Stimulated activated CD4-positive, alpha-beta T cell treated with anti-CD3 and anti-CD28 coated beads, Interleukin-15, amount 100 ng/mL, for 1 hour (primary cell): ENCODE measurements at places on chromosomes 2 and 18.

GRCh38 chr18:6294148-6294784, 120.4 kb downstream of the L3MBTL4 start:
- no peak for DNase-seq

DNA sequence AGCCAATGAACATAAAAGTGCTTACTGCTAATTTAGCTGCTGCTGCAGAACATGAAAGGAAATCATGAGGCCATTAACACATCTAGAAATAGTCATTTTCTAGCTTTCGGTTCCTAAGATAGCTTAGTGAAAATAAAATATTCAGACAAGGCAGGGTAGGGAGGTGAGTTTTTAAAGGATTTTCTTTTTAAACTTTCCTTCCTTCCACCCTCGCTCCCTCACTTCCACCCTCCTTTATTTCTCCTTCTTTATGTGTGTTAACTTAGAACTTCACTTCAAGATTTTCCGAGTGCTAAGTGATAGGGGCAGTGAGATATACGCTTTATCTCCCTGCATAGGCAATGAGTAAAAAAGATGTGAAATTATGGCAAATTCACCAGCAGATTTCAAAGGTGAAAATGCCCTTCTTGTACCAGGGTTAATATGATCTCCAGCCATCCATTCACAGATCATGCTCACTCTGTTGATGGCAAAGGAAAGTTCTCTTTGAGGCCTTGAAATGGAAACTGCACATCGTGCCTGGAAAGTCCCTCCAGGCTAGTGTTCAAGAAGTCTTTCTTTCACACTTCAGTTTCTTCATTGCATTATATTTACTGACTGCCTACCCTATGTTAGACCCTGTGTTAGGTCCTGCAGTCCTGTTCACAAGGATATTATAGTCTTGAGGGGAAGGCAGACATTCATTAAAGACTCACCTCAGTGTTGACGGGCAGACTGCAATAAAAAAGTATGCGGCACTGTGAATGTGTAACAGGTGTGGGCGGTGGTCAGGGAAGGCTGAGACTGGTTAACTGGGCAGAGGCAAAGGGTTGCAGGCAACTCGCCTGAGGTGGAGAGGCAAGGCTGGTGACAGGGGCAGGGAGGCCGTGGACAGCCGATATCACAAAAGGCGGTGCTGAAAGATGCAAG, 200.8 kb downstream of the PLCL1 start:
- DNase-seq = no peak

DNA sequence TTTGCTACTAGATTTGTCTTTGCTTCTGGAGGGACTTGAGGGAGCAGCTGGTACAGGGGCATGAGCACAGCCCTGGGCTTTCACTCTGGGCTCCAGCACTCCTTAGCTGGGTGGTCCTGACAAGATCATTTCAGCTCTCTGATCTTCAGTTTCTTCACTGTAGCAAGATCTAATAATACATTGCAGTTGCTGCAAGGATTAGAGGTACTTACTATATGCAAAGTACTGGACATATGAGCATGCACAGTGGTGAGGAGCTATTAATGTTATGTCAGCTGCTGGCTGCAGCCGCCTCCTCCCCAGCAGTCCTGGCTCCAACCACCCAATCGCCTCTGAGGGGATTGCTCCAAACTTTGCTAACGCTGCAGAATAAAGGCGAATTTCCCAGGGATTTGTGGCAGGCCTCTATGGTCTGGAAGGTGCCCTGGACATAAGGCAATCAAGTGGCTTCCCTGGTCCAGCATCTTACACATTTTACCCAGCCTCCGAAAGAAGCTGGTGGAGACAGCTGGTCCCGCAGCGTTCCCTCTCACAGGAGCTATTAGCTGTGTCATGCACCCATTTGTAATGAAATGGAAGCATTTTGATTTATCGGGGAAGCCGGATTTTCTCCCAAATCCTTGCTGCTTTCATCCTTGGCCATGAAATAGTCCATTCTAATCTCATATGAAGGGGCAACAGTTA, 96.7 kb downstream of the RHOB start:
- DNase-seq = no peak

GRCh38 chr18:3397786-3398185, 52.2 kb upstream of the TGIF1 start:
- no peak for DNase-seq

DNA sequence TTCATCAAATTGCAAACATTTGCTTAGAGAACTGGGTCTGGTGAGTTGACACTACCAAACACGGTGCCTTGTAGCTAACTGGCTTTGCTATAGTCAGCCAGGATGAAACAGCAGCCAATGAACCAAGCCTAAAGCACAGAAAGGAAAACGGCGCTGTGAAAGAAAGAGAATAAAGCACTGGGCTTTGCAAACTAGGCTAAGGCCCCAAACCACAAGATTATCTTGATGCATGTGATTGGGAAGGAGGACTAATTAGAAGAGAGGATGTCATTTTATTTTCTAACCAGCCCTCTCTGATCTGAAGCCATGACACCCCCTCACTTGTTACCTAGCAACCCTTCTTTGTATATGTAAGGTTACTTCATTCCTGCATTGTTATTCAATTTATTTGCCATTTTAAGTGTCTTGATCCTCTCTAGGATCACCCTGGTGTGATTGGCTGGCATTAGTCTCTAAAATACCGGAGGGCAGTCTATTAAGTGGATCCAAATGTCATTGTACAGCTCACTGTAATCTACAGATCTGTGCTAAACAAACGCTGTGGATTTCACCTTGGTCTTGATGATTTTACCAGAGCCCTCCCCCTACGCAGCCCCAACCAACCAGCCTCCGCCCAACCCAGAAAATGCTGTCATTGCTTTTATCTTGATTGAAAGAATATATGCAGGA, 395.4 kb upstream of the ACVR2A start:
- no peak for DNase-seq

- no peak for DNase-seq
Measured at GRCh38 chr2:106178716-106179115, 15.4 kb downstream of the UXS1 start.

DNA sequence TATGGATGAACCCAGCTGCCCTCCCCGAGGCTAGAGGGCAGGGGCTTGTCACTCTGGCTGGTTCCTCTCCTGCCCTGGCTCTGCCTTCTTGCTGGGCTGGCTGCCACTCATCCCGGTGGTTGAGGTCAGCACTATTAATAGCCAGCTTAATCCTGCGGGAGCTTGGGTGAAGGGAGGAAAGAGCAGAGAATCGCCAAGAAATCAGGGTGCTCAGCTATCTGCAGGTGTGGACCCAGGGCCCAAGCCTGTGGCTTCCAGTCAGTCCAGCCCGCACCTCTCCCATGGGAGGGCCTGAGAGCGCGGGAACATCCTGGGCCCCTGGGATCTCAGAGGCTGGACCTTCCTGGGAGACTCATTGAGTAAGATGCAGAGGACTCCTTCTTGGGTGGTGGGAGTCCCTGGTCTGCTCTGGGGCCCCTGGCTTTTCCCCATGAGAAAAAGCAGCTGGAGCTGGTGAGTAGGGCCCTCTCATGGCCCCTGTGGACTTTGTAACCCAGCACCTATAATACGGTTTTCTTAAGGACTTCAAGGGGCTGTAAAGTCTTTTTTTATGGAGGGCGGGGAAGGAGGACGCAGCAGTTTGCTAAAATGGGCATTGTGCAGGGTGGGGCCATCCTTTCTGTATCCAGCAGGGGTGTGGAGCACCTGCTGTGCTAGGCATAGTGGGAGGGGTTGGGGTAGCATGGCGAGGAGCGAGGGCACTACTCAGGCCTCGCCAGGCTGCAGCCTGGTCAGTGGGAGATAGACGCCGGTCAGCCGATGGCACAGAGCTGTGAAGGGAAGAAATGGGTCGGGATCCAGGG, 27.4 kb upstream of the CNNM3 start:
- no peak for DNase-seq

DNA sequence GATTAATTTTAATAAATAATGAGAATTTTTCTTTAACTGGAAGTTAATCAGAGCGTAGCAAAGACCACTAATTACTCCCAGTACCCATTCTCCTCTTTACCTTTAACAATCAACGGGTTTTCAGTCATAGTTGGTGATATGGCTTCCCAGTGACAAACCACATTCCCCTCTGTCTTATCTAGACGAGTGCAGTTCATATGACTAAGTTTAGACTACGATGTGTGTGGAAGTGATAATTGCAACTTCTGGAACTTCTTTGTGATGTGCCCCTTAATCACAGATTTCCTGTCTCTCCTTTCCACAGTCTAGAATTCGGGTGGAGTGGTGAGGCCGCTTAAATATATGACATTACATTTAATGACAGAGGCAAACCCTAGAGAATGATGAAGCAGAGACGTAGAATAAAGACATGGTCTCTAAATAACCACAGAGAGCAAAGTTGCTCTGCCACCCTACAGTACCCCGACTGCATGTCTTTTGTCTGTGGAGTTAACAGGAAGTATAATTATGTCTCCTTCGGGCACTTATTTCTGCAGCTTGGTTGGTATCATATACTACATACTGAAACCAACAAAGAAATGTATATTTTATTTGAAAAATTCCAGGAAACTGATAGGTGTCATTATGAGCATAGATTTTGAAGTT, 693.3 kb upstream of the CDH7 start:
- no peak for DNase-seq

- no peak for DNase-seq
Measured at GRCh38 chr2:123614596-123614995, 410.5 kb upstream of the CNTNAP5 start.

GRCh38 chr2:74092275-74092674, 55.4 kb downstream of the BOLA3 start:
- DNase-seq = no peak

DNA sequence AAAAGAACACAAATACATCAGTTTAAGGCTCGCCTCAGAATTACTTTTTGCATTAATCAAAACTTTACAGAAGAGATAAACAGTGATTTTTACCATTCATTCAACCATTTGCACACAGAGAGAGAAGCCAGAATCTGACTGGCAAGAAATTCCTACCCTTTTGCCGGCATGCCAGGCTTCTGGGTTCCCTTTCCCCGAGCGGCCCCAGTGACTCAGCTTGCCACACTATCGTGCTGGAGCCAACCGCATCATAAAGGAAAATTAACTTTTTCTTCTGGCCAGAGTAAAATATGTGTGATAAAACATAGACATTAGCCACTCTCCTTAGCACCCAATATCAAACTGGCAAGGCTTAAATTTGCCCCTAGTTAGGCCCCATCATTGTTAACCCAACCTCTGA, 61.8 kb upstream of the IKZF2 start:
- DNase-seq = no peak

DNA sequence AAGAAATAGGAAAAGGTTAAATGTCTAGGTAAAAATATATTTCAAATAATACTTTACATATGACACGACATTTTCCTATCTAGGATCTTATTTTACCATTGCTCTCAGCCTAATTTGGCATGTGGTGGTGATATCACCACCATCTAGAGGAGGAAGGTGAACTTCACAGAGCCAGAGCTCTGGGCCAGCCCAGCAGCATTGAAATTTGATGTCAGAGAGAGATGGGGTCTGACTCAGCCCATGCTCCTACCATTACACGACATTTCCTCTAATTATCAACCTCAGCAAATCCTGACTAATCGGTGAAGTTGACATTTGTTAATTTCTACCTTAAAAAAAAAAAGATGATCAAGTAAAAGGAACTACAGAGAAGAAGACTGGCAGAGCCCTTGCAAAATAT, 42.3 kb downstream of the LRRTM4 start:
- DNase-seq = no peak

DNA sequence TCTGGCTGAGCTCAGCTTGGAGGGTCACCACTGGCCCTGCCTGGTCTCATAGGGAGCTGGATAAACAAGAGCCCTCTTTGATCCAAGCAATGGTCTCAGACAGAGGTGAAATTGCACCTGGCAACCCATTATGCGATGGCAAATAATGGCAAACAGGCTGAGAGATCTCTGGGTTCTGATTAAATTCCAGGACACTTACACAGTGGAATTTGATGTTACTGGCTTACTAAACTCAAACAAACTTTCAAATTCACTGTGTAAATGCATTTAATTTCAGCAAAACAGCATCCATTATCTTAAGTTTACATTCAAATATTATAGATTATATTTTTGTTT, 19.5 kb upstream of the STAT4 start:
- no peak for DNase-seq

DNA sequence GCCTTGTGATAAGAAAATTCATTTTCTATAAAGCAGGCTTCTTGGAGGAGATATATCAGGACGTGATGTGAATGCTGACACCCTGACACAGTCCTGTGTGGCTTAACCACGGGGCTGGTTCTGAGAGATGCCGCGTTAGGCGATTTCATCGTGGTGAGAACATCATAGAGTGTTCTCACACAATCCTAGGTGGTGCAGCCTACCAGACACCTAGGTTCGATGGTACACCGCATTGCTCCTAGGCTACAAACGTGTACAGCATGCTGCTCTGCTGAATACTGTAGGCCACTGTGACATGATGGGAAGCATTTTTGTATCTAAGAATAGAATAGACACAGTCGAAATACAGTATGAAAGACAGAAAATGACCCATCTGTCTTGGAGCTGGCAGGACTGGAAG, 82.5 kb downstream of the TNFRSF11A start:
- no peak for DNase-seq

GRCh38 chr2:176268976-176269318, 295 bp upstream of the MTX2 start:
- no peak for DNase-seq

DNA sequence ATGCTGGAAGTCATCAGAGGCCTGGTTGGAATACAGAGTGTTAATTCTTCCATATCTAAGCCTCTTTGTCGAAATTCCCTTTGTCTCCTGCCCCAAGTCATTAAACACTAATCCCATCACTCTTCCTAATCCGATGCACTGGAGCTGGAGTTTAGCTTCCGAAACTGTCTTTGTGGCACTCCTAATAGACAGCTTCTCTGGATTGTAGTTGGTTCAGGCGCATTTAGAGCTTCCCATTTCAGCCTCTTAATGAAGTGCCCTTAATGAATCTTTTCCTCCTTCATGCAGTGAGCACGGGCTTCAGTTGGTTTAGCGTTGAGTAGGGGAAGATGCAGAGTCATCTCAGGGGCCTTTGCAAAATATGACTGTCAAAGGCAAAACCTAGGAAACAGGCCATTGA, 72.2 kb upstream of the MEIS1 start:
- no peak for DNase-seq

GRCh38 chr18:36284268-36284667, 13.2 kb upstream of the FHOD3 start:
- DNase-seq = no peak

DNA sequence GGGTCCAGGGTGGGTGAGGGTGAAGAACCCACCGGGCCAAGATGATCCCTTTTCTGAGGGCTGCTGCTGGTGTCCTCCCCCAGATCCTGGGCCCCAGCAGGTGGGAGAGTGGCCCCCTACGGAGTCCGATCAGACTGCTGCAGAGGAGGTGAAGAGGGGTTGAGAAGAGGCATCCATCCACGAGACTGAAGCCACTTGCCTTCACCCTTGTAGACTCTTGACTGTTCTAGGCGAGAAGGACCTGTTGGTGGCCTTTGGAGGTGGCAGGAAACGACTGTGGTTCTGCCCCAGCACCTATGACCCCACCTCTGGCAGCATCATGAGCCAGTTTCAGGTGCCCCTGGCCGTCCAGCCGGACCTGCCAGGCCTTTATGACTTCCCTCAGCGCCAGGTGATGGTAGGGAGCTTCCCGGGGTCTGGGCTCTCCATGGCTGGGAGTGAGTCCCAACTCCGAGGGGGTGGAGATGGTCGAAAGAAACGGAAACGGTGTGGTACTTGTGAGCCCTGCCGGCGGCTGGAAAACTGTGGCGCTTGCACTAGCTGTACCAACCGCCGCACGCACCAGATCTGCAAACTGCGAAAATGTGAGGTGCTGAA, 1.5 kb downstream of the TET3 start:
- DNase-seq = no peak

GRCh38 chr2:105635564-105635963, 109.1 kb upstream of the NCK2 start:
- no peak for DNase-seq

- DNase-seq = no peak
Measured at GRCh38 chr2:227860221-227860641, 11.2 kb upstream of the DAW1 start.

GRCh38 chr2:10278029-10278762, 24.5 kb upstream of the HPCAL1 start:
- no peak for DNase-seq
